ENCODE measurements at places on chromosomes 5 and 9.
A peak's percentile ranks its signal among the peaks of the same experiment; 100 is the strongest.

GRCh38 chr9:133439337-133439736, 17.2 kb downstream of the ADAMTS13 start:
- no peak for DNase-seq

DNA sequence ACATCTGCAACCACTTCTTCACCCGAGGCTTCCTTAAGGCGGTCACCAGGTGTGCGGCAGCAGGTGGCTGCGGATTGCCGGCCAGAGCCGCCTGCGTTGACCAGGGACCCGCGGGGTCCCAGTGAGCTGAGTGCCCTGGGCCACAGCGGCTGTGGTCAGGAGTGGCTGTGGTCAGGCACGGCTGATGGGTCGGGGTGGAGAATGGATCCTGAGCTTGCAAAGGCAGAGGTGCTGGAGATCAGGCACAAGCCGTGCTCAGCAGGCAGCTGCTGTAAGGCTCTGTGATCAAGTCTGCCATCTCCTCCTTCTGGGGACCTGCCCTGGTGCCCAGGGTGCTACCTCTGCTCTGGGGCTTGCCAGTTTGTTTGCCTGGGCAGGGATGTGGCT, 2.1 kb downstream of the UAP1L1 start:
- DNase-seq, result no peak

GRCh38 chr9:108241384-108242073, 614.3 kb downstream of the ACTL7B start:
- DNase-seq, result no peak

GRCh38 chr9:116450378-116451139, 236.5 kb upstream of the TRIM32 start:
- peak; percentile 27 for DNase-seq

DNA sequence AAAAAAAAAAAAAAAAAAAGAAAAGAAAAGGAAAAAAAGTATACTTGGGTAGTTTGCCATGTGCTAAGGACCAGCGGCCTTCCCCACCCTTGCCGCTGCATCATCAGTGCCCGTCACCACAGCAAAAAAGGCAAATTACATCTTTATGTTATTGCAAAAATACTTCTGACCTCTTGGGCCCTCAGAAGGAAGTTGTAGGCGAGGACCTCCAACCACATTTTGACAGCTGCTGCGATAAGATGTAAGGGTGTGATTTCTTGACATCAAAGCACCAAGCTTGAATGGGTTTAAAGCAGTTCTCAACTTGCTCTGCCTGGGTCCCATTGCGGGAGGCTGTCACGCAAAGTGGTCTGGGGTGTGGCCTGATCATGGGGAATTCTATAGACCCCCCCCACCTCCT, 39.2 kb downstream of the DMRT1 start:
- DNase-seq, result peak; percentile 34

- DNase-seq, result peak; percentile 61
Observed at GRCh38 chr5:131279204-131279603, 15.4 kb downstream of the CDC42SE2 start.

GRCh38 chr9:109863961-109864360, 84.0 kb downstream of the PALM2AKAP2 start:
- no peak for DNase-seq

GRCh38 chr5:68243681-68244080, 28.1 kb downstream of the PIK3R1 start:
- no peak for DNase-seq

- DNase-seq, result no peak
Observed at GRCh38 chr5:53027913-53028312, 38.8 kb downstream of the ITGA2 start.

GRCh38 chr9:89541798-89542197, 43.9 kb upstream of the SEMA4D start:
- DNase-seq, result no peak

DNA sequence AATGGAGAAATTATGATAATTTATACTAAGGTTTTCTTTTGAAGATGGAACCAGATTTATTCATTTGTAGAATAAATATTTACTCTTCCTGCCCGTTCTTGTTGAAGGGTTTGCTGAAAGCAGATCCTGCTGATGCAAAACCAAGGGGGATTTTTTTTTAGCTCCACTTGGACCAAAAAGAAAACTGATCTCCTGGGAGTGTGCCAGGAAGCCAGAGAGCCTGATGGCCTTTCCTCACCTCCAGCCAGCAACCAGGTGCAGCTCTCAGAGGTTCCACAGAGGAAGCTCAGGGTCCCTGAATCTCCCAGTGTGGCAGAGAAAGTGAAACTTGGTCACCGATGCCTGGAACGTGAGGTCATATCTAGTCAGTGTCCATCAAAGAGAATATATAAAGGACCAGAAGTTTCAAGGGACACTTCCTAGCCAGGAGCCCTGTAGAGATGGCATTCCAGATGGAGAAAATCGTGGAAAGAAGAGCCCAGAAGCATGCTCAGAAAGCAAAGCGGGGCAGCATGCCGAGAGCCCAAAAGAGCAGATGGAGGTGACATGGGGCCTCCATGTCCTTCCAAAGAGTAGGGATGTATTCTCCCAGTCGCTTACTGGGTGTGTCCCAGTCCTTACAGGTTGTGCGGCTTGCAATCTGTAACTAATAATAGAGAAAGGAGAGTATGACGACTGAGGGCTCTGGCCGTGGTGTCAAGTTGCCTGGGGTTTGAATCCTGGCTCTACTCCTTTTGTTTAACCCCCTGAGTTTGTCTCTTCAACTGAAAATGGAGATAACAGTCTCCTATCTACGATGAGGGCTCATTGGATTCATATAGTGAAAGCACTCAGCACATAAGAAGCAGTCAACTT, 12.2 kb downstream of the AFAP1L1 start:
- DNase-seq, result no peak

GRCh38 chr9:120645760-120646159, 65.8 kb upstream of the CDK5RAP2 start:
- DNase-seq, result no peak

DNA sequence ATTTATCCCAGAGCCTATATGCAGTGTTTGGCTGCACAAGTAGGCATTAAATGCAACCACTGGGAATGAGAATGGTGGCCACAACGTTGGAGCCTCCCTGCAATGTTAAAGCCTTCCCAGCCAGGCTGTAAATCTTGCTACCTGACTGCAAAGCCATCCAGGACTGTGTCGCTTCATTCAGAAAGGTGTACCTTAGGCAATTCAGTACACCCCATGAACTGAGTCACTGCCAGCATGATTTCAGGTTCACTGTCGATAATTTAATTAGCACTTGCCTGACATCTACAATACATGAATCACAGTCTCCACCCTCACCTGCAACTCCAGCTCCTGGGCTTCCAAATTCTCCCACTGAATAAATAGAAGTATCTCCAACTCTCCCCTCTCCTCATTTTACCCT, 108.4 kb downstream of the SLIT3 start:
- DNase-seq, result no peak

- peak; percentile 81 for DNase-seq
Observed at GRCh38 chr5:114360816-114361723, 800 bp upstream of the KCNN2 start.

- no peak for DNase-seq
Observed at GRCh38 chr9:91302831-91303230, 58.9 kb downstream of the AUH start.

- DNase-seq, result peak; percentile 86
Observed at GRCh38 chr5:88690409-88691229, 192.4 kb downstream of the MEF2C start.

DNA sequence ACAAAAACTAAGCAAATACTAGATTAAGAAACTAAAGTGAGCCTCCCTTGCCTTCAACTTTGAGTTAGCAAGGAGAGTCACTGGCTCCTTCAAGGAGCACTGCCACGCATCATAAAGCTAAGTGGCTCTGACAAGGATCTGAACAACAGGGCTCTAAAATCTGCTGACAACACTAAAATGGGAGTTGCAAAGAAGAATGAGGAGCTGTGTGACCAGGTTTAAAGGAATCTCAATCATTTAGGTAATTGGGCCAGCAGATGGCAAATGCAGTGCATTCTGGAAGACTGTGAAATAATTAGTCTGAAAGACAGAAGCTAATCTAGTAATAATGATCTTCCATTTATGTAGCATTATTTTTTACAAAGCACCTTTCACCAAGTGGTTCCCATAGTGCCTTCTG, 297.0 kb upstream of the TAS2R1 start:
- DNase-seq, result no peak

DNA sequence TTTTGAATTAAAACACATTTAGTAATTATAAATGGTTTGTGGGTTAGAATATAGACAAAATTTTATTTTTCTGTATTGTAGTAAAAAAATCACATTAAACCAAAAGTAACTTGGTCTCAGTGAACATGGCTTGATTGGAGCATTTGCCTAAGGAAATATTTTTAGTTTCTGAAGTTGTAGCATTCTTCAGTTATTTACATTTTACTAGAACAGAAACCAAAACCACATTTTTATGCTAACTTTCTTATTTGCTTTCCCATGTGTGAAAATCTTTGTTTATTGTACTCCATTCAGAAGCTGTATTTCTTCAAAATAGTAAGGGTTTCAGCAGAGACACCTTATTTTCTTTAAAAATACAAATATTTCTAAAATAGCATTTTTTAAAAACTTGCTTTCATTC, 129.9 kb downstream of the SGCD start:
- no peak for DNase-seq

- no peak for DNase-seq
Observed at GRCh38 chr9:95979446-95979845, 104.0 kb downstream of the ERCC6L2 start.

- DNase-seq, result no peak
Observed at GRCh38 chr5:180689775-180690174, 40.4 kb upstream of the FLT4 start.

DNA sequence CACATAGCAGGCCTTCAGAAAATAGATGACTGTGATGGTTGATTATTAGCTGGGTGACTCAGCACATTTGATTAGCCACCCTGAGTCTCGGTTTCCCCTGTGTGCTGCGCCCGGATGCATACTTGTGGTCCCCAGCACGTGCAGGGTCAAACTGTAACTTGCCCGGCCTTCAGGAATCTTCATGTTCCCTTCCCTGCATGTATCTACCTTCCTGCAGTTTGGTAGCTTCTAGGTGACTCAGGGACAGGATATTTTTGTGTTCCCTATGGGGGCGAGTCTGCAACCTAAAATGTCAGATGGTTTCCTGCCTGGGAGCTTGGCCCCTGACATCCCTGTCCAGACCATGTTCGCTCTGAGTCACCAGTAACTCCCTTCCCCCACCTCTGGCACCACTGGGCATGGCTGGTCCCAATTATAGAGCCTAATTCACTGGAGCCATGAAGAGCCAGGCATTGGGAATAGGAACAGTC, 13.2 kb downstream of the PTGS1 start:
- DNase-seq, result no peak

DNA sequence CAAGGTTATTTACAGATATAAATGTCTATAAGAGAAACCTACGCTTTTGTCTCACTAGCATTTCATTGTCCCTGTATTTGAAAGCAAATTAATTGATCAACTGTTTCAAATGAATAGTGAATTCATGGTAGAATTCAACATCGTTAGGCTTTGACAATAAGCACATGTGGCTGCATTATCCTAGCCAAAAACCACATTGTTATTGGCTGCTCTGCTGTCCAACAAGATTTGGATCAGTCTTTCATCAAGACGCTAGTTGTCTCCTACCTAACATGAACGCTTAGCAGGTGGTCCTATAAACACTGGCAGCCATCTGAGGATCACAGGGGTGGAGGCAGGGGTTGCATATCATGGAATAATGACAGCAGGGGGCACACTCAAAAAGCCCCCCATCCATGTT, 455.0 kb downstream of the CTNND2 start:
- no peak for DNase-seq

DNA sequence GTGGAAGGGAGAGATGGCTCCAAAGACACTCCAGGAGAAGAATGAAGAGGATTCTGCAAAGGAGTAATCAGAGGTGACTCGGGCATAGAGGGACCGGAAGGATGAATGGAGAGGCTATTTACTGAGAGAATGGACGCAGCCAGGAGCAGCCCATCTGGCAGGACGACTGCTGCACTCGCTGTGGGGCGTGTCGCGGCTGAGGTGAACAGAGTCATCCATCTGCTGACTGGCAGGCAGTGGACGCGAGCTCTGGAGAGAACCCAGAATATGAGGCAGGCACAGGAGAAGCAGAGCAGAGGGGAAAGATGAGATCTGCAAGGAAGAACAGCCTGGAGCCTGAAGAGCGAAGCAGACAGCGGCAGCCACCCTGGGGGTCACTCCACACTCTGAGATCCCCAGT, 16.4 kb downstream of the FGF1 start:
- no peak for DNase-seq

- peak; percentile 51 for DNase-seq
Observed at GRCh38 chr5:133957591-133957990, 10.8 kb downstream of the C5orf15 start.

GRCh38 chr5:109805883-109806282, 116.2 kb downstream of the MAN2A1 start:
- DNase-seq, result no peak

- no peak for DNase-seq
Observed at GRCh38 chr9:70979966-70980365, 141.5 kb downstream of the TRPM3 start.

- no peak for DNase-seq
Observed at GRCh38 chr9:110764006-110764405, 95.4 kb downstream of the MUSK start.

- DNase-seq, result peak; percentile 69
Observed at GRCh38 chr5:178461004-178461730, 129.0 kb downstream of the COL23A1 start.

DNA sequence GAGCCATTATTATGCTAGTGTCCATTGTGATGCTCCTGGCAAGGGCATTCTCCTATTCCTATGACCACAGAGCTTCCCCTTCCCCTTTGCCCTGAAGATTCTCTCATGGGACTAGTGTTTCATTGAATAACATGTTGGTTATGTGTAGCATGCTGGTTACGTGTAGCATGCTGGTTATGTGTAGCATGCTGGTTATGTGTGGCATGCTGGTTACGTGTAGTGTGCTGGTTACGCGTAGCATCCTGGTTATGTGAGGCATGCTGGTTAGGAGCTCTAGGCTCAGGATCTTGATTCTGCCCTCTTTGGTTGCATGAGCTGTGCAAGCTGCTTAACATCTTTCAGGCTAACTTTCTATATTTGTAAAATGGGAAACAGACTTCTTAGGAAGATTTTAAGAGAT, 46.5 kb upstream of the GPR151 start:
- DNase-seq, result no peak
